ENCODE measurements at places on chromosomes 6 and 20.
A peak's percentile ranks its signal among the peaks of the same experiment; 100 is the strongest.

DNA sequence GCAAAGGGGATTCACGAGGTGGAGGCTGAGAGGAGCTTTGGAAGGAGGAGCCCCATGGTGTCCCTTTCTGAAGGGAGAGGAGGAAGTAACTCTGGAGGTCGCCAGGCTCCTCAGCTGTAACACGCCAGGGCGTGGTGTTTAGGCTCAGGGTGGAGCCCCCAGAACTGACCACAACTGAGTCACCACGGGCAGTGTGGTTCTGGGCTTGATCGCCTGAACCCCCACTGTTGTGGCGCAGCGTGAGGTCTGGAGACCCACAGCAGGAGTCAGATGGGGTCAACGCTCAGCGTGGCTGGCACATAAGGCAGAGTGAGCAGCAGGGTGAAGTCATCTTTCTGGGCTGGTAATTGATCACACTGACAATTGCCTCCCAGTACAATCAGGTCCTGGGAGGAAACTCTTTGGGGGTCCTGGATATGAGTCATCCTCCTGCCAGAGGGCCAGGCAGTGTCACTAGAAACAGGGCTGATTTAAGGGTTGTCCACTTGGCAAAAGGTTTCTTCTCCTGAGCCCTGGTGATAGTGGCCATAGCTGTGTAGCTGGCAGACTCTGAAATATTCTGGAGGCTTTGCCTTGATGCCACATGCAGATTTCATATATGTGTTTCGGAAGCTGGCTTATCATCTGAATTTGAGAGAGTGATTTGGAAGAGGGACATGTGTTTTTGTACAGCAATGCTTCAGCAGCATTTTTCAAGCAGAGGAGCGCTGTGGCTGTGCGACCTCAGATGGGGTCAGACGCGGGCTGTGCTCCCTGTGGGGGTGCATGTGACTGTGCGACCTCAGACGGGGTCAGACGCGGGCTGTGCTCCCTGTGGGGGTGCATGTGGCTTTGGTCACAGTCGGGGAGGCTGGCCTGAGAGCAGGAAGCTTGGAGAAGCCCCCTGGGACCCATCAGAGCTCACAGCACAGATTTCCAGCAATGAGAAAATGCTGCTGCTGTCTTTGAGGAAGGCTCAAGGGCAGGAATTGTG lies 50.0 kb downstream of the SYNJ2 start:
- DNase-seq = peak; percentile 95

GRCh38 chr6:31659649-31660380 lies 763 bp downstream of the C6orf47 start:
- DNase-seq = peak; percentile 62

- DNase-seq = no peak
Measured at GRCh38 chr6:34005901-34006531, 139.9 kb downstream of the GRM4 start.

DNA sequence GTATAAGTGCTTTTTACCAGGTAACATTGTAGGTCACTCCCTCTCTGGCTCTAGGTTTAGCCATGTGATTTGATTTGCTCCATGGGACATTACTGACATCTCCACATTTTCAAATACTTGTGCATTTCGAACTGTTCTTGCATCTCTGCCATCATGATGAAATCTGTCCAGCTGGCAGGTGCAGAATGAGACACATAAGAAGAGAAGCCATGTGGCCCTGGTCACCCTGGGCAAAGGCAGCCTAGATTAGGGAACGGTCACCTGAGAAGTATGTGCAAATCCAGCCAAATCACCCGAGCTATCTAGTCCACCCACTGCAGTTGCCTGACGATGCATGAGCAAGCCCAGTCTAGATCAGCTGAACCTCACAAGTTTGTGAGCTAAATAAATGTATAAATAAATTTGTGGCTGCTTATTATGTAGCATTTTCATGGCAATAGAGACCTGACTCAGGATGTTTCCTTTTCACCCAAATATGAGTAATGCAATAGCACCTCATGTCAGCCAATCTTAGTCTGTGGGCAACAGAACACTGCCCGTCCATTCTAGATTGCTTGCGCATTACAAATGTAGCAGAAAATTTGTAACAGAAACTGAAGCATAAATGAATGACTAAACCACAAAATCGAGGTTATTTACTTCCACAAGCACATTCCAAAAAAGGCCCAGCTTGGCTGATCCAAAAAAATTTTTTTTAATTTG lies 115.2 kb downstream of the PAK5 start:
- no peak for DNase-seq

GRCh38 chr20:48841196-48841874 lies 13.5 kb upstream of the PREX1 start:
- no peak for DNase-seq

DNA sequence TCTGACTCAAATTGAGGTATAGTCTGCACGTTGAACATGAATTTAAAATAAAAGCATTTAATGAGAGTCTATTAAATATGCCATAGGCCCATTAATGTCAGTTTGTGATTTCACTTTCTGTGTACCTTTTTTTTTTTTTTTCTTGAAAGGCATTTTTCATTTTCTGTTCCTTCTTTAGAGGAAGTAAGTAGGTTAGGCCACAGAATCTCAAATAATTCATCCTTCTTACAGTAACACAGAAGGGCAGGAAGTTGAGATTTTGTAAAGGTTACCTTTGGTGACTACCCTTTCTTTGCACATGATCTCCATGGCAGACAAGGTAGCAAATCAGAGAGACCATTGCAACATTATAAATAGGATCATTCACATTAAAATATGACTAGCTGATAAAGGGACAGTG lies 9.6 kb downstream of the L3MBTL3 start:
- DNase-seq = no peak

- DNase-seq = no peak
Measured at GRCh38 chr6:135692426-135692825, 159.1 kb upstream of the PDE7B start.

- peak; percentile 25 for DNase-seq
Measured at GRCh38 chr20:49513517-49513916, 31.0 kb upstream of the KCNB1 start.

GRCh38 chr6:113491376-113491775 lies 365.8 kb upstream of the MARCKS start:
- no peak for DNase-seq

GRCh38 chr6:95572098-95572497 lies 5.2 kb upstream of the MANEA start:
- DNase-seq = peak; percentile 63

- DNase-seq = peak; percentile 70
Measured at GRCh38 chr6:33851959-33852358, 48.2 kb upstream of the MLN start.

- no peak for DNase-seq
Measured at GRCh38 chr6:111533087-111533784, 50.2 kb upstream of the REV3L start.

DNA sequence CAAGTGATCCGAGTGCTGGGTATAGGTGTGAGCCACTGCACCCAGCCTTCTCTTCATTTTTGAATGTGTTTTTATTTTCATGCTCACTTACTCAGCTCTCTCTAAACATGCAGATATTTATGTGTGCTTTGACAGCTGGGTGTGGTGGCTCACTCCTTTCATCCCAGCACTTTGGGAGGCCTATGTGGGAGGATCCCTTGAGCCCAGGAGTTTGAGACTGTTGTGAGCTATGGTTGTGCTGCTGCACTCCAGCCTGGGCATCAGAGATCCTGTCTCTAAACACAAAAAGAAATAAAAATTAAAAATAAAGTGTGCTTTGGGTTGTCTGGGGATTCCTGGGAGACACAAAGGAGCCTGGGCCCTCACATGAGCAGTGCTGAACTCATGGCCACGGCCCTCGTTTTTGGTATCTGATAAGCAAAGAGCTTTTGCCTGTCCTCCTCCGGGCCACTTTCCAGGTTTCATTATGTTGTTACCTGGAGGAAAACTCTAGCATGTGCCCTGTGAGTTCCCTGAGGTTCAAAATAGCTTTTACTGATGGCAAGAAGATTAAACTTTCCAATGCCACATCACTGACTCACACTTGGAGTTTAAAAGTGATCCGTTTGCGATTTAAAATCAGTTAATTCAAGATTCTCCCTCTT lies 78.5 kb downstream of the CD164 start:
- DNase-seq = no peak

- no peak for DNase-seq
Measured at GRCh38 chr6:167528239-167528638, 203.4 kb downstream of the TTLL2 start.

DNA sequence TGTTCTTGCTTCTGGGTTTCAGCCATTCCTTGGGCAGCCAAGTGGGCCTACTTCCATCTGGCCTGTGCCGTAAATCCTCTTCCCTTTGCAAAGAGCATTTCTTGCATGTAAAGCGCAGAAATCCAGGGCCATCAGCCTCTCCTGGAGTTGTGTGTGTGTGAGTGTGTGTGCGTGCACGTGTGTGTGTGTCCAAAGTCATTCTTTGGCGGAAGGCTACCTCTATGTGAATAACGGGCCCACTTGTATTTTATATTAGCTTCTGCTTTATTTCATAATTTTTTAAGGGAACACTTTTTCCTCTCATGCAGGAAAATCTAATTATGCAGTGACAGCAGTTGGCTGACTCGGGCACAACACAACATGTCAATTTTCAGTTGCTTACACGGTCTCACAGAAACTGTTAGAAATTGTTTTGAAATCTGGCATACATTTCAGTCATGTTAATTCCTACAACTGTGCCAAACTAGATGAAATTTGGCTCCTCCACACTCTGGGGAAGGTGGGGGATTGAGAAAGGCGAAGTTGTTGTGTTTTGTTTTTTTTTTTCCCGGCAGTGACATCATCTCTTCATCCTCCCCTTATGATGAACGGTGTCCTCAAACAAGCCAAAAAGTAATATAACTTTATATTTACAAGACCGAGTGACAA lies 223.7 kb upstream of the TSHZ2 start:
- DNase-seq = no peak

- DNase-seq = no peak
Measured at GRCh38 chr20:48999890-49000870, 45.9 kb upstream of the CSE1L start.

- no peak for DNase-seq
Measured at GRCh38 chr6:35581633-35582032, 68.9 kb upstream of the TULP1 start.

DNA sequence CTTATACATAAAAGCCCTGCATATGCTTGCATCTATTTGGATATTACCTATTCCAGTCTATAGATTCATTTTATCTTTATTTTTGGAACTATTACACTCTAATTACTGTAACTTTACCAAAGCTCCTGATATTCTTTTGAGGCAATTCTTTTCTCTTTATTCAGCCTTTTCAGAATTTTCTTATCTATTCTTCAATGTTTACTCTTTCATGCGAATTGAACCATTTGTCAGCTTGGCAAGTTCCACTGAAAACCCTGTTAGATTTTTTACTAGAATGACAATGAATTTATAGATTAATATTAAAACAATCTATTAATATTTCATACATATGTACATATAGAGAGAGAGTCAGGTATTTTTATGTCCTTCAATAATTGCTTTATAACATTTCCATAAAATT lies 554 bp upstream of the MEP1A start:
- no peak for DNase-seq

DNA sequence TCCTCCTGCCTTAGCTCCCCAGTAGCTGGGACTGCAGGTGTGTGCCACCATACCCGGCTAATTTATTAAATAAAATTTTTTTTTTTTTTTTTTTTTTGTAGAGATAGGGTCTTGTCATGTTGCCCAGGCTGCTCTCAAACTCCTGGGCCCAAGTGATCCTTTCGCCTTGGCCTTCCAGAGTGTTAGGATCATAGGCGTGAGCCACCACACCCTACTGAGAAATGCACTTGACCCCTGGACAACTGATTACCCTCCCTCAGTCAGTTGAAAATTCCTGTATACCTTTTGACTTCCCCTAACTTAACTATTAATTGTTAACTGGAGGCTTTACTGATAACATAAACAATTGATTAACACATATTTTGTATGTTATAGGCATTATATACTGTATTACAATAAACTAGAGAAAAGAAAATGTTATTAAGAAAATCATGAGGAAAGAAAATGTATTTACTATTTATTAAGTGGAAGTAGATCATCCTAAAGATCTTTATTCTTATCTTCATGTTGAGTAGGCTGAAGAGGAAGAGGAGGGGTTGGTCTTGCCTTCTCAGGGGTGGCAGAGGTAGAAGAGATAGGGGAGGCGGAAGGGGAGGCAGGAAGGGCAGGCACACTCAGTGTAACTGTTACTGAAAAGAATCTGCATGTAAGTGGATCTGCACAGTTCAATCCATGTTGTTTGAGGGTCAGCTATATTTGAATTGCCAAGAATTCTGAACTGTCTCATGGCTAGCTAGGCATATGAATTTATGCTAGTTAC lies 104.3 kb downstream of the FARS2 start:
- no peak for DNase-seq

- DNase-seq = no peak
Measured at GRCh38 chr6:74912234-74912633, 293.6 kb downstream of the COL12A1 start.

DNA sequence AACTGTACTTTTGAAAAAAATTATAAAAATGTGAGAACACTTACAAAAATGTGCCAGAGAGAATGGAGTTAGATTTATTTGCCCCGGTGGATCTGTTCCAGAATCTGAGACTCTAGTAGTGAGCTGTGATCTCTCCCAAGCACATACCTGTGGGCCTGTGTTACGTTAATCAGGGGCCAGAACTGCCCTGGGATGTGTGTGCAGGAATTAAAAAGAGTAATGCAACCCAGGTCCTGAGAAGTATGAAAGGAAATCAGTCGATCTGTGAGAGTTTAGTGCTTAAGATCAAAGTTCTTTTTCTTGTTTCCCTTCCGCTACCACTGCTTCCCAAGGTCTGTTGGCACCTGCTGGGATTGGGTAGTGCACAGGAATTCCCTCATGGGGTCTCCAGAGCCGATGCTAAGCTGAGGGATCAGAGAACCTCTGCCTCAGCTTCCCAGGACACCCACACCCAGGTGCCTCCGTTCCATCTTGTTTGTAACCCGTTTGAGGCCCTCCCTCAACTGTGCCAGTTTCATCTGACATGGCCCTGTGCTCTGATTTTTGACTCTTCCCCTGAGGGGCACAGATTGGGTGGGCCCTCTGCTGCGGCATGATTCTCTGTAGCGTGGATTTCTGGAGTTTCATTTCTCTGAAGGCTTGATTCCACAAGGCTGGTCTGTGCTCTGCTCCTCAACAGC lies 87.7 kb downstream of the RREB1 start:
- no peak for DNase-seq

DNA sequence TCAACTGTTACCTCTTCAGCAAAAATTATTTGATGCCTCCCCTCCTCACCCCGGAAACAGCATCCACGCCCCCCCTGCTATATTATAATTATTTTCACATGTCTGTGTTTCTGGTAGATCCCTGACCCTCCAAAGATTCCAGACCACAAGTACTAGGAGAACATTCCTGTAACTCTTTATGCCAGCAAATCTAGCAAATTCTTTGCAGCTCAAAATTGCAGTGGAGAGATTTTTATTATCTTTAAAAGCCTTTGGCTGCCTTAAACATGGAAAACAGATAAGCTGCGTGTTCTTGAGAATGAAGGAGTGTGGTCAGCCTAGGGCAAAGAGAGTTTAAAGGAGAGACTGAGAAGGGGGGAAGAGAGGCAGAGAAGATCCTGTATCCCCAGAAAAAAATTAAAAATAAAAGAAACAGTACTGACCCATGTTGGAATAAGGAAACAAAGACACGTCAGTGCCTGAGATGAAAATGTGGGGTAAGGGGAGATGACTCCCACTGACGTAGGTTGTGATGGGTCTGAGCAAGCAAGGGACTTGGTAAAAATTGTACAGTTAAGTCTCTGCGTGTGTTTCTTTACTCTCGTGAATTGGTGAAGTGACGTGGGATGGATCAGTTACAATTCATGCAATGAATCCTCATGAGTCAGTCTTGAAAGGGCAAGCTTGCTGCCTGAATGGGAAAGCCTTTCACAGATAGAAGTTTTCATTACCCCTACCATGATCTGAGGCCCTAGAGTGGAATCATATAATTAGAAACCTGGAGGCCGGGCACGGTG lies 8.3 kb downstream of the ID4 start:
- no peak for DNase-seq
